Pancreas (tissue), 10 donors: ENCODE measurements at places on chromosomes 13 and 19.
A peak's percentile ranks its signal among the peaks of the same experiment; 100 is the strongest.

- DNase-seq = no peak
Observed at GRCh38 chr13:104796581-104796980, 1730.4 kb upstream of the SLC10A2 start.

DNA sequence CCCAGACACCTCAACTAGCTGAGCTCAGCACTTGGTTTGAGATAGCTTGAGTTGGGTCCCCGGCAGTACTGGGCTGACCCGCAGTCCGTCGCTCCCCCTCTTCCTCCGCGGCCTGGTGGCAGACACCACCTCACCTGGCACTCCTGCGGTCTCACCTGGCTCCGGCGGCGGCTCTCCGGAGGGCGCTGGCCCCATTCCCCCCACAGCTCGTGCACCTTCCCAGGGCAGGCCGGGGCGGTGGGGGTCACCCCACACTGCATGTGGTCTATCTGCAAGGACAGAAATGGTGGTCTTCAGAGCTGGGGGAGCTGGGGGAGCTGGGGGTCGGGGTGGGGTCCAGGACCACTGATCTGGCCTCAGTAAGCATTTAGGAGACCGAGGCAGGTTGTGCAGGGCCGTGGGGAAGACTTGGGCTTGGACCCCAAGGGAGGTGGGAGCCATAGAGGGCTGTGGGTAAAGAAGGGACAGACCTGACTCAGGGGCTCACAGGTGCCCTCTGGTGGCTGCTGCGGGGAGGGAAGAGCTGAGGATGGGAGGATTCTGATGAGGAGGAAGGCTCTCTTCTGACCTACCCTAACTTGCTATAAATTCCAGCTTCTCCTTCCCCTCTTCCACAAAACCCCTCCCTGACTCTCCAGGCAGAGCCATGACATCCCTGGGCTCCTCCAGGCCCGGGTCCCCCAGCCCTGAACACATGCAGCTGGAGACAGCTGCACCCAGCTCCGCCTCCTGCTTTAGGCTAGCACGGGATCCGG lies 6.7 kb upstream of the PLIN4 start:
- DNase-seq = no peak

DNA sequence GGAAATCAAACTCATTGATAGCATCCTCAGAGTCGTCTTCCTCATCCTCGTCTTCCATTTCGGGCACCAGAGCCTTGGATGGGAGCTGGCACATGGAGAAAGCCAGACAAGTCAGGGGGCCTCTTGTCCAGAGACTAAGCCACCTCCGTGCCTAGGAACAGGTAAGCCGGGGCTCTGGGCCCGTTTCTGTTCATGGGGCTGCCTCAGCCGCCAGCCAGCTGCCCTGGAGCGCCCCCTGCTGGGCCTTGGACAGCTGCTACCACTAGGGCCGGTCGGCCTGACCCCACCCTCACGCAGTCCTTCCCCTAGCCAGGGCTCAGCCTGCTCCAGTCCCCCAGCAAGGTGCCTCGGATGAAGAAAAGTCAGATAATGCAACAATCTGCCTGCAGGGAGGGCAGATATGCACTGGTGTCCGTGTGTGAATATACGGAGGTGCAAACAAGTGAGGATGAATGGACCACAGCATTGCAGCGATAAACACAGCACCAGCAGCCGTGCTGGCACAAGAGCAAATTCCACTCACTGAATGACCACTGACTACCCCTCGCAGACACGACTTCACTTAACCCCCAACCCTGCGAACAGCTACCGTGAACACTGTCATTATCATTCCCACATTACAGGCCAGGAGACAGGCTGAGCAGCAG lies 11.9 kb upstream of the PRKD2 start:
- DNase-seq = peak; percentile 92

DNA sequence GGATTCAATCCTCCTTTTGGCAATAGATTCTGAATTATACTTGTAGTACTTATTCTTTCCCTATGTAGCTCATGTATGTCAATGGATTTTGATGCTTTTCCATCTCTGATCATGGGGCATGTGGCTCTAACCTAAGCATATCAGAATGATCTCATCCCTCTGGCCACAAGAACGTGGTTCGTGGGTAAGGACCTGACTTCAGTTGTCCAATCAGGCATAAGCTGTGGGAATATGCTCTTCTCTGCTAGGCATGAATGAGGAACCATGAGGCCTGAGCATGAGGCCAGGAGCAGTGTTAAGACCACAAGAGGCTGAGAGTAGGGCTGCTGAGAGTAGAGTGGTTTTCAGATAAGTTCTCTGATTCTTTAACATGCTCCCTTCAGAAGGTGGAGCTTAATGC lies 292.4 kb upstream of the TSHZ3 start:
- DNase-seq = no peak

DNA sequence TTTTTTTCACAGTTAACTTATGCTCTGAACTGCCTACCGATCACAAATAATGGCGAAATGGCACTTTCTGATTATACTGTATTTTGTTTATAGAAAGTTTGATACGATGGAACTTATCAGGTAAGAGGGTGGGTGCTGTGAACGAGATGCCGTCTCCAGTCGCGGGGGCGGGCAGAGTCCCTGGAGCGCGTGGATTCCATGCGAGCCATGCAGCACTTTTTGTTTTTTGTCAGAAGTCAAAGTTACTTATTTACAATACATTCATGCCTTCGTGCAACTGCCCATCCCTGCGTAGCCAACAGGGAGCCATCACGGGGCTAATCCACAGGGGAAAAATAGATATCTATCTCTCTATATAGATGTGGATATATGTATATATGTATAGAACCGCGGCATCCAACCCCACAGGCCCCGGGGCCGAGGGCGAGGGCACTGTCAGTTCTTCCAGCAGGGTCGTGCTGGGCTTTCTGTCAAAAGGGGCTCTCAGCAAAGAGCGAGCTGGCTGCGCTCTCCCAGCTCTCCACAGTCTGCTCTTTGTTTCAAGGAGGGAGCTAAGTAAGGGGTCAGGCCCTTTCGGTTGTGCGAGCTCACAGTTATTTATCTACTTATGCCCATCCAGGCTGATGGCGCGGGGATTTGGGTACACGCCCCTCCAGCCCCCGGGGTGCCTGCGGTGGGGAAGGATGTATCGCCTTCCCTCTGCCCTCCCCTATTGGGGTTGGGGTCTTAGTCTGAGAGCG lies 3.4 kb downstream of the SLITRK1 start:
- DNase-seq = no peak
